Stomach (tissue), 19 donors: ENCODE measurements at places on chromosomes 11 and 22. TPM values are rescaled to one million over a fixed set of nuclear protein-coding genes. Genes with fewer than 3 reads are reported as not detected.

The EIF3D gene
- 212 TPM for total RNA-seq

The SLC22A8 gene
- total RNA-seq = not detected

The MS4A15 gene
- total RNA-seq = not detected

DNA sequence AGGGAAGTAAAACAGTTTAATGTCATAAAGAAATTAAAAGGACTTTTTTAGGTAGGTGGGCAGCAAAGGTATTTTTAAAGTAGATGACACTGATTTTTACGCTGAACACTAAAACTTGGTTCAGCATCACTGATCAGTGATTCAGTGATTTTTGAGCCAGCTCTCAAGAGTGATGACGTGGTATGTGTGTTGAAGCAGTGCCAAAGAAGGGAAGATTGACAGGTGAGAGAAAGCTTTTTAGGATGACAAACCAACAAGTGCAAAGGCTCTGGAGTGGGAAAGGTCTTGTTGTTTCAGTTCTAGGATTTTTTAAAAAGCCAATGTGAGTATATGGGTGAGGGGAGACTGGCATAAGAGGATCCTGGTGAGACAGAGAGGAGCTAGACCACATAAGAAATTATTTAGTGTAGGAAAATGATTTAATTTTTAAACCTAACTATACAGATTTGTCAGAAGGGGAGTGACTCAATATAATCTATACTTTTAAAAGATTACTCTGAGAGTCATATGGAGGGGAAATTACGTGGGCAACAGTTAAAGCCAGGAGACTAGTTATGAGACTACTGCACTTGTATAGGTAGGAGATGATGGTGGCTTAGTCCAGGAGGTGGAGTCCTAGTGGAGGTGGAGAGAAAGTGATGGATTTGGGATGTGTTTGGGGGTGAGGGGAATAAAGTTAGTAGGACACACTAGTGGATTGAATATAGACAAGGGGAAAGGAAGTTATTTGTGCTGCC is 17.6 kb upstream of the CALCB start:
- no peak for DNase-seq

DNA sequence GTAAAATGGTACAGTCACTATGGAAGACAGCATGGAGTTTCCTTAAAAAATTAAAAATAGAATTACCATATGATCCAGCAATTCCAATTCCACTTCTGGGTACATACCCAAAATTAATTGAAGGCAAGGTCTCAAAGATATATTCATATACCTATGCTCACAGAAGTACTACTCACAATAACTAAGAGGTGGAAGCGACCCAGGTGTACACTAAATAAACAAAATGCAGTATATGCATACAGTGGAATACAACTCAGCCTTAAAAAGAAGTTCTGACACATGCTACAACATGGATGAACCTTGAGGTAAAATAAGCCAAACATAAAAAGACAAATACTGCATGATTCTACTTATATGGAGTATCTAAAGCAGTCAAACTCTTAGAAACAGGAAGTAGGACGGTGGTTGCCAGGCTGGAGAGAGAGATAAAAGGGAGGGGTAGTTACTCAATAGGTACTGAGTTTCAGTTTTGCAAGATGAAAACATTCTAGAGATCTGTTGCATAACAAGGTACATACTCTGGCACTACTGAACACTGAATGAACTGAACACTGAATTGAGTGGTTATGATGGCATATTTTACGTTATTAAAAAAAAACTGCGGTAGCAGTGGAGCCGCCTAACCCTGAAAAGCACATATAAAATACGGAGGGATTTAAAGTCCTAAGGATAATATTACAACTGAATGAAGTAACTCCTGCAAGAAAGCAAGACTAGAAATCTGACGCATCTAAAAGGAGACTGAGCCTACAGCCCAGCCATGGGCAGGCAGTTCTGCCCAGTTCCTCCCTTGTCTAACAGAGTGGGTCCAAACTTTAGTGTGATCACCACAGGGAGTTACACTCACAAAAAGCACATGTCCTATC is 12.8 kb downstream of the DGCR2 start:
- peak; percentile 68 for DNase-seq
